Liver (tissue), 10 donors: ENCODE measurements at places on chromosomes 2 and 18. TPM values are rescaled to one million over a fixed set of nuclear protein-coding genes. Genes with fewer than 3 reads are reported as not detected.

The FAM237A gene
- total RNA-seq = not detected

The TEX44 gene
- total RNA-seq = not detected

The AFF3 gene
- total RNA-seq = 3.5 TPM

The CDH2 gene
- 49.5 TPM for total RNA-seq

The MRPL44 gene
- total RNA-seq = 25.5 TPM

The DUSP2 gene
- total RNA-seq = 1.6 TPM

The UGT1A5 gene
- total RNA-seq = 1.6 TPM

The AQP12B gene
- not detected for total RNA-seq

GRCh38 chr2:55926974-55927373, 3.4 kb upstream of the EFEMP1 start:
- no peak overlapping the region for H3K4me3 ChIP-seq
- no peak overlapping the region for H3K27ac ChIP-seq
- peaks cover 8% of the 10 kb centered on the region for H3K4me1 ChIP-seq
- no peaks in the 10 kb centered on the region for H3K36me3 ChIP-seq

- H3K4me3 ChIP-seq = no peak overlapping the region
- no peak for DNase-seq
- no peak overlapping the region for H3K27ac ChIP-seq
- H3K36me3 ChIP-seq = no peaks in the 10 kb centered on the region
- no peaks in the 10 kb centered on the region for H3K4me1 ChIP-seq
- no peaks in the 10 kb centered on the region for H3K27me3 ChIP-seq
Observed at GRCh38 chr18:59712311-59712710, 15.1 kb upstream of the CCBE1 start.

DNA sequence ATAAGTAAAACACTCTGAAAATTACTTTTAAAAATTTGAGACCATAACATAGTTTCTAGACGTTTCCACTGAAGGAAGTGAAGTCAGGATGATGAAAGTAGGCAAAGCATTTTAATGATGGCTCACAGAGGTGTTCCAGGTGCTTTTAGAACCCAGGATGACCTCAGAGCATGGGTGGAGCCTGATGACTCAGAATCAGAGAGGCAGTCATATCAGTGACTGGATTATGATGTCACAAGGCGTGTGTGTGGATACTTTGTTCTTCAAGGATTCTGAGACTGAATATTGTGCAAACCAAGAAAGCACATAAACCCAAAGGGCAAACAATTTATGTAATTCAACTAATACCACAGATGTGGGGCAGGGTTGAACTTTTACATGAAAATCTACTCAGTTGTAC, 208.0 kb upstream of the FBXO11 start:
- DNase-seq = no peak
- H3K4me1 ChIP-seq = peaks cover 2% of the 10 kb centered on the region
- H3K36me3 ChIP-seq = no peaks in the 10 kb centered on the region

DNA sequence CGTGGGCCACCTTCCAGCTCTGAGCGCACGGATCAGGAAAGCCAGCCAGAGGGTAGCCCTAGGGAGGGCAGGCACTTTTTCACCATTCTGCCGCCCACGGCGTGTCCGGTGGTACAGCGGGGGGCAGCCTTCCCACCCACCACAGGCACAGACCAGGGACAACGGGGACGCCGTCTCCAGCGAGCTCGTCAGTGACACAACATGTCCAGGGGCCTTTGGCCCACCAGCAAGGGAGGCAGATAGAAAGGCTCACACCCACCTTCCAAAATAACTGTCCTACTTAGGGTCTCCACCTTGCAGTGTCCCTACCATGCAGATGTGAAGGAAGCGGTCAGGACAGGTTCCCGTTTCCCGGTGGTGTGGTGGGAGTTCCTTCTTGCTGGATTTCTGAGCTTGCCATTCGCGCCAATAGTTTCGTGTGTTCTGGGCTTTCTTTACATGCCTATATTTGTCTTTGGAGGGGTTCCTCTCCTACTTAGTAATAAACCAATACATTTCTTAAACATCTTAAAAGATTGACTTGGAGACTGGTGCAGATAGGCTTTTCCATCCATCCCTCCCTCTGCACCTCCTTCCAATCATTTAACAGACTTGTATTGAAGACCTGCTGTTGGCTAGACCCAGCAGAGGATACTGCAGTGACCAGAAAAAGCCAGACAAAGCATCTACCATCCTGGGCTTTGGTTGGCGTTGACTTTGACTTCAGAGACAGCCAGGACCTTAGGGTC, 872 bp downstream of the ASB1 start:
- H3K36me3 ChIP-seq = peaks cover 2% of the 10 kb centered on the region
- H3K27me3 ChIP-seq = no peaks in the 10 kb centered on the region
- DNase-seq = no peak

DNA sequence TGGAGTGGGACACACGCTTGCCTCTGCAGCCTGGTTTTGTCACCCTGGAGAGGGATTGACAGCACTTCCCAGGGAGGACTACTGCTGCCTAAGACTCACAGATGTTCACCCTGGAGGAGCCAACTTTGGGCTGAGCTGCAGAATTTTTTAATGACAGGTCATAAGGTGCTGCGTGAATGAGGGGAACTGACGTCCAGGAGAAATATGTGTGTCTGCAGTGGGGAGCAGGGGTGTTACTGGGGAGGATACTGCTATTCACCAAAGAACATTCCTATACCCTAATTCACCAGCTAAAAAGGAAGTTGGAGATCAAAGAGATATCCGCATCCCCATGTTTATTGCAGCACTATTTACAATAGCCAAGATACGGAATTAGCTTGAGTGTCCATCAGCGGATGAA, 144.4 kb downstream of the MGAT5 start:
- no peak overlapping the region for H3K27ac ChIP-seq
- H3K27me3 ChIP-seq = no peaks in the 10 kb centered on the region
- no peak for DNase-seq
- no peaks in the 10 kb centered on the region for H3K36me3 ChIP-seq

- no peaks in the 10 kb centered on the region for H3K36me3 ChIP-seq
- H3K4me1 ChIP-seq = no peaks in the 10 kb centered on the region
- H3K4me3 ChIP-seq = no peak overlapping the region
- no peak overlapping the region for H3K27ac ChIP-seq
- DNase-seq = no peak
Observed at GRCh38 chr2:118705032-118705431, 142.4 kb downstream of the EN1 start.

DNA sequence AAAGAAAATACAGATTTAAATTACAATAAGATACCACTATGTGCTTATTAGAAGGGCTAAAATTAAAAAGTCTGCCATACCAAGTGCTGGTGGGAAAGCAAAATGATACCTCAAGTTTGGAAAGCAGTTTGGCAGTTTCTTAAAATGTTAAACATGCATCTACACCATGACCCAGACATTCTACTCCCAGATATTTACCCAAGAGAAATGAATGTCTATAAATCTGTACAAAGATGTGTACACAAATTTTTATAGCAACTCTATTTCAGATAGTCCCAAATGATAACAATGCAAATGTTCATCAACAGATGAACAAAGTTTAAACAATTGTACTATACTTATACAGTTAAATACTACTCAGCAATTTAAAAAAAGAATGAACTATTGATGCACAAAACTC, 7.1 kb upstream of the DSG4 start:
- H3K4me1 ChIP-seq = no peaks in the 10 kb centered on the region
- no peaks in the 10 kb centered on the region for H3K27me3 ChIP-seq
- H3K27ac ChIP-seq = no peak overlapping the region
- DNase-seq = no peak
- H3K36me3 ChIP-seq = no peaks in the 10 kb centered on the region
- H3K4me3 ChIP-seq = no peak overlapping the region

DNA sequence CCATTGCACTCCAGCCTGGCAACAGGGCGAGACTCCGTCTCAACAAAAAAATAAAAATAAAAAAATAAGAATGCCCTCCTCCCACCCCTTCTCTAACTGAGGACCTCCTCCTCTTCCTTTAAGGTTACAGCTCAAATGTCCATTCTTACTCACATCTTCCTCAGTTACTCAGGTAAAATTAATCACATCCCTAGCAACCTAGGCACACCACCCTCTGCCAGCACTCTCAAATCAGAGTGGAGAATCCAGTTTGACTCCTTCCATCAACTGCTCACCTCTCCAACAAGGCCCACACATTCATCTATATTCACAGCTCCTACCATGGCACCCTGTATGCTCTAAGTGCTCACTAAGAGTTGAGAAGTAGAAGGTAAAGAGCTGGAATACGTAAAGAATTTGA, 254.3 kb downstream of the ZEB2 start:
- H3K4me1 ChIP-seq = no peaks in the 10 kb centered on the region
- H3K36me3 ChIP-seq = no peaks in the 10 kb centered on the region
- DNase-seq = no peak
- no peak overlapping the region for H3K4me3 ChIP-seq
- no peak overlapping the region for H3K27ac ChIP-seq

DNA sequence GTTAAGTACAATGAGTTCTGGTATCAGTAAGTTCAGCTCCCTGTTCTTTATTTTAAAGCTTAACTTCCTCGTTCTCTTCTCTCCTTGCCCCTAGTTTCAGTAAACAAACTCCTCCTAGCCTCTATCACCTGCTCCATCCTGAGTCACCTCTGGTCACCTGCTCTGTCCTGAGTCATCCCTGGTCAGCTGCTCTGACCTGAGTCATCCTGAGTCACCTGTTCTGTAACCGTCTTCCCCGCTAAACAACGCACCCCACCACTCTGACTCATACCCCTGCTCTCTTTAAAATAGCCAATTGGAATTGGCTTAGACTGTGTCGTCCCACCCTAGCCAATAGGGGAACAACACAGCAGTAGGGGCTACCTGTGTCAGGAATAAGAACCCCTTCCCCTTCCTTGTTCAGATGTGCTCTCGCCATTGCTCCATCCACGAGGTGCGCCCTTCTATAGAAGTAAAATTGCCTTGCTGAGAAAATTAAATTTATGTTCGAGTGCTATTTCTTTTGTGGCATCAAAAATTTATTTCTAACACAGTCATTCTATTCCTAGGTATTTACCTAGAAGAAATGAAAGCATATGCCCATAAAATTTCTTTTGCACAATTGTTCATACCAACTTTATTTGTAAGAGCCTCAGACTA, 24.9 kb upstream of the RMND5A start:
- H3K36me3 ChIP-seq = no peaks in the 10 kb centered on the region
- no peak overlapping the region for H3K4me3 ChIP-seq

DNA sequence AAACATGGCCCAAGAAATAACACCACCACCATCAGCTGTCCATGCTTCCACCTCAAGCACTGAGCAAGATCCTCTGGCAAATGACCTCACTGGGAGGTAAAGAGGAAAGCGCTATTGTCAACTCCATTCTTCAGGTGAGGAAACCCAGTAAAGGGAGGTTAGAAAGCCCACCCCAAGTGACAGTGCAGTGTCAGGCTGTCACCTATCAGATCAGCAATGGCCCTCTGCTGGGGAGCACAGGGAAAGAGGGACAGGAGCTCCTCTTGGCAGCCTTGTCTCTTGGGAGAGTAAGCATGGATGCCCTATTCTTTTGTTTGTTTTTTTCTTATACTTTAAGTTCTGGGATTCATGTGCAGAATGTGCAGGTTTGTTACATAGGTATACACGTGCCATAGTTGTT, 104.3 kb upstream of the DAPL1 start:
- H3K27ac ChIP-seq = no peak overlapping the region
- H3K4me3 ChIP-seq = no peak overlapping the region
- no peak for DNase-seq
- H3K27me3 ChIP-seq = no peaks in the 10 kb centered on the region

- H3K4me3 ChIP-seq = no peak overlapping the region
- peak; percentile 27 for DNase-seq
- H3K27me3 ChIP-seq = no peaks in the 10 kb centered on the region
- no peak overlapping the region for H3K27ac ChIP-seq
- no peaks in the 10 kb centered on the region for H3K4me1 ChIP-seq
Observed at GRCh38 chr2:230905448-230906421, 19.3 kb downstream of the GPR55 start.

DNA sequence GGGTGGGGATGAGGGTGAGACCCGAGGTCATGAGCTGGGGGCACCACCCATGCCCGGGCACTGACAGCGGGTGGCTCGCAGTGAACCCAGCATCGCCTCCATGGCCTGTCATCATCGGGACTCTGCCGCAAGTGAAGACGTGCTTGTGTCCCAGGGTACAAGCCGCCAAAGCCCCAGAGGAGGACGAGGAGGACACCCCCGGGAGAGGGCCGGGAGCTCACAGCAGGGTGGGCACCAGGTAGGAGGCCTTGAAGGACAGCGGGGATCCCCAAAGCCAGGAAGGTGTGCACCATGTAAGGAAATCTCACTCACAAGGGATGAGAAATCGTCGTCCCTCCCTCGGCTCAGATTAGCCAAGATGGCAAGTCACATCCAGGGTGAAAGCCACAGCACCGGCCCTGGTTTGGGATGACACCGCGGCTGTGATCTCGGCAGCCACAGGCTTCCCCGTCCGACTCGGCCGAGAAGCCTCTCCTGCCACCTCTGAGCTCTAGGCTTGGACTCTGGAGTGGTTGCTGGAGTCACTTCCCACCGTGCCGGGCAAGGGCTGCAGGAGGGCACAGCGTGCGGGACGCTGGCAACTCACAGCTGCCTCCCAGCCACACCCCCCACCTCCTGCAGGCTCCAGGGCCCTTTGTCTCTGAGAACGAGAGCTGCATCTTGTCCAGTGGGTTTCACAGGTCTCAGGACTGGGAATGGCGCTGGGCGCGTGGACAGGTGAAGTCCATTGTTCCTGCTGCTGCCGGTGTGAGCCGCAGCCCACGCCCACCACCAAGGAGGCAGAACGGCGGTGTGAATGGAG, 81.6 kb upstream of the CTDP1 start:
- H3K36me3 ChIP-seq = no peaks in the 10 kb centered on the region
- H3K4me1 ChIP-seq = no peaks in the 10 kb centered on the region
- no peak for DNase-seq
- no peaks in the 10 kb centered on the region for H3K27me3 ChIP-seq

DNA sequence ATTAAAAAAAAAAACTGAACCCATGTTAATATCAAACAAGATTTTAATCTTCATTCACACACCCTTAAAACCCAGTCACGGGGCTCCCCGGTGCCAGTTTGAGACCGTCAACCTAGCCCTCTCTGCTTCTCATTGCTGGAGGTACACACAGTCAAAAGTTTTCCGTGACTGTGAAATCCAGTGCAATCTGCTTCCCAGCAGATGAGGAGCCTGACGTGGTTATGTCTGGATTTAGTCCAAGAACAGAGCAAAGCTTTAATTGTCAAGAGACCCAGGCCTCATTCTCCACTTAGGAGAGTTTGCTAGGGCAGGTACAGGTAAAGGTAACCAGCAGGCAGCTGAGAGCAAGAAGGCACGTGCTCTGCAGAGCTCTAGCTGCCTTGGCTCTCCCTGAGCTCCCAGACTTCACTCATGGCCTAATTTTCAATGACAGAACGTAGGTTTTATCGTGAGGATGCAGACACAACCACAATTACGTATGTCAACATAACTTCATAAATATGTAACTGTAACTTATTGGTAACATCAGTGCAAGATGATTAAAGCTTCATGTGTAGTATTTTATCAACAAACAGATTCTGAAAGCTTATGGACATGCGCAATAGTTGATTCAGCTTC, 56.3 kb downstream of the SLC16A14 start:
- H3K27ac ChIP-seq = no peak overlapping the region
- no peaks in the 10 kb centered on the region for H3K36me3 ChIP-seq
- H3K27me3 ChIP-seq = no peaks in the 10 kb centered on the region
- DNase-seq = no peak
- H3K4me1 ChIP-seq = no peaks in the 10 kb centered on the region
